Stimulated activated CD8-positive, alpha-beta memory T cell treated with anti-CD3 and anti-CD28 coated beads, Interleukin-2, amount 100 ng/mL, for 1 hour (primary cell): ENCODE measurements at places on chromosomes 7 and 10.

- DNase-seq: no peak
Observed at GRCh38 chr7:20745702-20746101, 41.0 kb downstream of the SP8 start.

DNA sequence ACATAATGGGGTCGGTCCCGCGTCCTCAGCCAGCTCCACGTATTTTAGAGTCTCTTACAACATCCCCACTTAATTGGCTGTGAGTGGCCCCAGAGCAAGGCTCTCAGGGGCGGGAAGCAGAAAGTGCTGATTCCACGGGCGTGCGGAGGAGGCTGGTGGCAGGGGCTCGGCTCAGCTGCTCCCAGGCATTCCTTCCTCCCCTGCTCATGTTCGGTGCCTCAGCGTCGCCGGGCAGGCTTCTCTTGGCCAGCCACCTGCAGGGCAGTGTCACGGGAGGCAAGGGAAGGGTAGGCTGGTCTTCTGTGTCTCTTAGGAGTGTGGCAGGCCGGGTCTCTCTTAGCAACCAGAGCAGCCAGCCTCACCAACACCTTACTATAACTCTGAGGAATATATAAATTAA is 33.8 kb downstream of the IL15RA start:
- DNase-seq: no peak

DNA sequence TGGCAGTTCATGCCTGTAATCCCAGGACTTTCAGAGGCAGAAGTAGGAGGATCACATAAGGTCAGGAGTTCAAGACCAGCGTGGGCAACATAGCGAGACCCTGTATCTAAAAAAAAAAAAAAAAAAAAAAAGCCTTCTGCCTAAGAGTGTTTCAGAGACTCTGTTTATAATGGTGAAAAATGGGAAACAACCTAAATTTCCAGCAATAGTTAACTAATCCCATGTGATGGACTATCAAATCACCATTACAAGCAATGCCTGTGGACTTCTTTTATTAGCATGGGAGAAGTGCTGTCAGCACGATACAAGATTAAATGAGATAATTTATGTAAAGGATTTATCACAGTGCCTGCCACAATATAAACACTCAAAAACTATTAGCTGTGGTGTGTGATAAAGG is 67.5 kb upstream of the CUX1 start:
- no peak for DNase-seq

DNA sequence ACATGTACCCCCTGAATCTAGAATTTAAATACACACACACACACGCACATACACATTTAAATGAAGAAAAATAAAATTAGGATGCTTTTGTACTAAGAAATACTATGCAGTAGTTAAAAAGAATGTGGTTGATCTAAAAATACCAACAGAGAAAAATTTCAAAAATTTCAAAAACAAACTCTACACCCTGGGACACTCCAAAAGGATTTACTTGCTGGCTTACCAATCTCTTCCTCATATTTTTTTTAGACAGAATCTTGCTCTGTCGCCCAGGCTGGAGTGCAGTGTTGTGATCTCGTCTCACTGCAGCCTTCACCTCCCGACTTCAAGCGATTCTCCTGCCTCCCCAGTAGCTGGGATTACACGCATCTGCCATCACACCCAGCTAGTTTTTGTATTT is 80.9 kb downstream of the HIP1 start:
- no peak for DNase-seq

GRCh38 chr10:32153931-32154330 is 97.7 kb upstream of the KIF5B start:
- DNase-seq: no peak

- DNase-seq: no peak
Observed at GRCh38 chr7:155181768-155182167, 111.6 kb downstream of the HTR5A start.

DNA sequence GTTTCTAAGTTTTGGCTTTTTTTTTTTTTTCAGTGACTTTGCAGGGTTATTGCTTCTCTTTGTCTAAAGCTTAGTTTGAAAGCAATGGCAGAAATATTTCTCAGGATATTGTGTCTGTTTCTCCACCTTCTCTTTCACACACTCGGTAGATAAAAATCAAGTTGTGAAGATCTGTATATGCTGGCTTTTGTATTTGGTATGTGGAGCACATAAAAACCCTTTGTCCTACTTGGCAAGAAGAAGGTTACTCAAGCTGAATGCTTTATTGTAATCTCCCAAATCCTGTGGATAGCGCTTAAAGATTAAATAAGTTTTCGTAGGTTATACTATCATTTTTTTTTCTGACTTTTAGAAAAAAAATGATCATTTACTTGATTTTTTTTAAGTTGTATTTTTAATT is 172.4 kb downstream of the CDCA7L start:
- no peak for DNase-seq

- DNase-seq: no peak
Observed at GRCh38 chr7:112399501-112399900, 50.8 kb upstream of the IFRD1 start.

DNA sequence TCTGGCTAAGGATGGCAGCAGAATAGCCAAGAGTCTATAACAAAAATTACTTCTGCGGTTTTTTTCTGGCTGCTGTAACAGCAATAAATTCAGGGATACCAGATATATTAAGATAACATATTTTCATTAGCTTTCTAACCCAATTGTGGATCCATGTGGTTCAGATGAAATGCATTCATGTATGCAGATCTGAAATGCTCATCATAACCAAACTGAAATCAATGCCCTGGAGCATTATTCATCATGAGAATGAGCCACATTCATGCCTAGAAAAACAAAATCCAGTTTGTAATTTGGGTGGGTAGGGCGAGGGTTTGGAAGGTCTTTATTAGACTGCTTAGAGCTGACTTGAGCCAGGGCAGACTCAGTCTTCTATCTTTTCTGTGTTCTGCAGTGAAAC is 69.8 kb upstream of the SEMA3A start:
- no peak for DNase-seq

GRCh38 chr7:29355388-29355787 is 160.8 kb downstream of the CHN2 start:
- no peak for DNase-seq

- DNase-seq: no peak
Observed at GRCh38 chr7:158282461-158283001, 305.1 kb downstream of the PTPRN2 start.

GRCh38 chr7:49020145-49020544 is 95.8 kb downstream of the CDC14C start:
- no peak for DNase-seq

DNA sequence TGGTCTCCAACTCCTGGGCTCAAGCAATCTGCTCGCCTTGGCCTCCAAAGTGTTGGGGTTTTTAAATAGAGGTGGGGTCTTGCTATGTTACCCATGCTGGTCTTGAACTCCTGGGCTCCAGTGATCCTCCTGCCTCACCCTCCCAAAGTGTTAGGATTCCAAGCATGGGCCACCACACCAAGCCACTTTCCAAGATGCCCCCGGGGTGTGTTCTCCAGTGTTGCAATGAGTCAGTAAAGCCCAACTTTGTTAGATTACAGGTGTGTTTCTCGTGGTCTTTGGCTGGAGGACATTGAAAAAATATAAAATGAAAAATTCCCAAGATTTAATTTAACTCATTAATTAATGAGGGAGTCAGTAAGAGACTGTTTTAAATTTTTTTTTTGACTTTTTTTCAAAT is 29.2 kb downstream of the TACR2 start:
- DNase-seq: no peak

DNA sequence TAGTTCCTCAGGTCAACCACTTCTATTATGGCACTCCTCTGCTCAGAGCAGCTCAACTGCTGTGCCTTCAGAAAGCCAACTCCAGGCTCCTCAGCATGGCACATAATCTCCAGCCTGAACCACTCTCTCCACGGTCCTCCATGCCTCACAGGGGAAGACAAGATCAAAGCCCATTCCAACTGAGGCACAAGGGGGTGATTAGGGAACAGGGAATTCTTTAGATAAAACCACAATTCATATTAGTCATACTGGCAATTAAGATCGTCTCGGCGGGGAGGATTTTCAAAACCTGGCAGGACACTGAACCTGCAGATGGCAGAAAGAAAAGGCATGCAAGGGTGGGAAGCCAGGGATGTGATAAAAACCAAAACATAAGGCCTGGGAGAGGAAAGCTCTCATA is 361.6 kb downstream of the FGFR2 start:
- no peak for DNase-seq

DNA sequence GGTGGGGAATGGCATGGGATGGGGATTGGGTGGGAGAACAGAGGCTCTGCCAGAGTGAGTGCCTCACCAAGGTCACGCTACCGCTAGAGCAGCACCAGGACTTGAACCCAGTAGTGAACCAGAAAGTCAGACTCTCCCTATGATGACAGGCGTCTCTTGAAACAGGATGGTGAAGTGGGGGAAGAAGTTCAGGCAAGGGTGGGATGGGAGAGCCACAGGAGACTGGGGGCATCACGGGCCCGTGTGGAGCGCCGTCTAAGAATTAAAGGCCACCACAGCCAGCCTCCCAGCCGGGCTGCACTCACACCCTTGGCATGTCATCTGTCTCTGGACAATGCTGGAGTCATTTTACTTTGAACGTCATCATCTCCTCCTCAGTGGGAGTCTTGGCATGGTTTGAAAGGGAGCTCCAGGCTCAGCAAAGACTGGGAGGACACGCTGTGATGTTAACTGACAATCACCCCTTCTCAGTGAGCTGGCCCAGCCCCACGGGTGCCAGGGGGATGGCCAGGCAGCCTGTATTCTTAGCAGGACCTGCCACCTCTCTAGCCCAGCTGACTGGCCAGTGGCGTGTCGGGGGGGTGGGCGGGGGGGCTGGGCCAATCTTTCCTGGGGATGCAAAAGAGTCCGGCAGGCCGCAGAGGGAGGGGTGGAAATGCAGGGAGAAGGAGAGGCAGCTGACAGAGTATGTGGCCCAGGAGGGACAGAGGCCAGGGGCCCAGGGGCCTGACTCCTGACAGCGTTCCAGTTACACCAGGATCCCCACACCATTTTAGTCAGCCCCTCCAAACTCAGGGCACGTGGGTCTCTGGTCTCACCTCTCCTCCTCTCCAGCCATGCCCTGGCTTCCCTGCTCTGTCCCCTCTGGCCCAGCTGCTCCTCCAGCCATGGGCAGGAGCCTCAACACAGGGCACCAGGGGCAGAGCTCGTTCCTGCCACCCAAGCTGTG is 96.2 kb downstream of the VOPP1 start:
- no peak for DNase-seq

DNA sequence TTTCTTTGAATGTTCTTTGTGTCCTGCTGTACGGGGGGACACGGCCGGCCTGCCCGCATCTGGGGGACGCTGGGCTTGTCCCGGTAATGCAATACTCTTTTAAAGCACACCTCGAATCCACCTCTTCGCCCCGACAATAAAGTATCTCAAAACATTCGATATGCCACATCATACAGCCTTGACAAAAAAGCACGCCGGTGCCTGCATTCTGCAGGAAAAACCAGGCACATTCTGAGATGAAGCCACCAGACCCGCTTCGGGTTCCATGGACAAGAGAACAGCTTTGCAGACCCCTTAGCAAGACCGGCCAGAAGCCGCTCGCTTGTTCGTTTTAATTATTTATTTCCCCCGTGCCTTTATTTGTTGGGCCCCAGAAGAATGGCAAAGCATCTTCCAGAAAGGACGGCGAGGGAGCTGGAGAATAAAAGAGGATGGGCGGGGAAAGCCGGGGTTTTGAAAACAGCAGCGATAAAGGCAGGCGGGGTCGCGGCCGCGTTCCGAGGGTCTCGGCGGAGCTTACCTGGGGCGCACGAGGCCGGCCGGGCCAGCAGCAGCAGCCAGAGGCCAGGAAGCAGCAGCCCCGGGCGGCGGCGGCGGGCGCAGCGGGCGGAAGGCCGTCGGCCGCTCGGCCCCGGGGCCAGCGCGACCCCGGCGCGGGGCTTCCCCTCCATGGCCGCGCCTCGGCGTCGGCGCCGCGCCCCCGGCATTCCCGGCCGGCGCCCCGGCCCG is 462 bp downstream of the KIAA1549 start:
- DNase-seq: no peak

DNA sequence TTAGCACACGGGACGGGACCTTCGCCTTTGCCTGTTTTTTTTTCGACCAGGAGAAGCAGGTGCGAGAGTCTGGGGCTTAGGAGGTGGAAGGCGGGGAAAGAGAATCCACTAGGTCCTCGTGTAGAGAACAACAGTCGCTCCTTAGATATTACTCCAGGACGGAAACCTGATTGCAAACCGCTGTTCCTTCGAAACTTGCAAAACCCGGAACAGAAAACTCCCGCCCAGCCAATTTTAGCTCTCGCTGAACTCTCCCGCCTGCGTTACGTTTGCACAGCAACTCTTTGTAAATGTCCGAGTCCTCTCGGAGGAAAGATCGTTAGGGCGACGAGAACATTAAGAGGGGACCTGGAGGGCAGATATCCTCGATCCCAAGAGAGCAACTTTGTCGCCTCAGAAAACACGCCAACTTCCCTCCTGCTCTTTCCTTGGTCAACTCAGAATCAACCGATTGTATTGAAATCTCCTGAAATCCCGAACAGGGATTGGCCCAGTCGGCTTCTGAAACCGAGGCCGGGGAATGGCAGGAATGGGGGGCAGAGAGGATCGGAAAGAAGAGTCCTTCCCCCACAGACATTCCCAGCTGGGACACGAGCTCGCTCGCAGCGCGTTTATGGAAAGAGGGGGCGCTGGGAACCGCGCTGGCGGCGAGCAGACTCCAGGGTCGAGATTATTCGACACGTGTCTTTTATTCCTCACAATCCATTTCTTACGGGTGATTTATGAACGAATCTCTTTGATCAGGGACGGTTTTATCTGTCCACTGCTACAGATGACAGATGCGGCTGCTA is 9.9 kb downstream of the TWIST1 start:
- DNase-seq: no peak

DNA sequence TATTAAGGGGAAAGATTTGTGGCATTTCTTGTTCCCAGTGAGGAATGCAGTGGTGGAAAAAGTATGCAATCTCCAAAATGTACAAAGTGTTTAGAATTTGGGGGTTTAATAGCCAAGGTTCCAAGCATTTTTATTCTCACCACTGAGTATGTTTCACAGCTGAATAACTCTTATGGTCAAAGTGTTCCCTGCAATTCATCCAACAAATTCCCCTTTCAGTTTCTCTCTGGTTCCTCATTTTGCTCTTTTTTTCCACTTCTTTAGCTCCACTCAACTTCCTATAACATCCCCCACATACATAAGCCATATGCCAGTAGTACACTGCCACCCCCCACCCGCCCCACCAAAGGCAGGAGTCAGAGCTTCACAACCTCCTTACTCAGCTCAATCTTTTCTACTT is 4.6 kb downstream of the HECW1 start:
- no peak for DNase-seq
